ENCODE measurements at places on chromosomes 6 and 20.
A peak's percentile ranks its signal among the peaks of the same experiment; 100 is the strongest.

DNA sequence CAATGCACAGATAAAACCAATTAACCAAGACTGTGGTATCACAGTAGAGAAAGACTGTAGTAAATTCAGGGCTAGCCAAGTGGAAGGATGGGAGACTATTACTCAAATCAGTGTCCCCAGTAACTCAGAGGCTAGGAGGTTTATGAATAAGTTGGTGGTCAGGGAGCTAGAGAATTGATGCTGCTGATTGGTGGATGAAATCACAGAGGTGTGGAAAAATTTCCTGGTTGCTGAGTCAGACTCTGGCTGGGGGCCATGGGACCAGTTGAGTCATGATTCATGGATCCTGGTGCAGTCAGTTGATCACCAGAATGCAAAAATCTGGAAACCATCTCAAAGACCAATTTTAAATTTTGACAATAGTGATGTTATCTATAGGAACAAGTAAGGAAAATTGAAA lies 555.9 kb downstream of the C6orf118 start:
- DNase-seq = no peak

- DNase-seq = no peak
Measured at GRCh38 chr6:48024956-48025355, 86.0 kb downstream of the PTCHD4 start.

- DNase-seq = no peak
Measured at GRCh38 chr6:1720620-1721322, 111.1 kb downstream of the FOXC1 start.

DNA sequence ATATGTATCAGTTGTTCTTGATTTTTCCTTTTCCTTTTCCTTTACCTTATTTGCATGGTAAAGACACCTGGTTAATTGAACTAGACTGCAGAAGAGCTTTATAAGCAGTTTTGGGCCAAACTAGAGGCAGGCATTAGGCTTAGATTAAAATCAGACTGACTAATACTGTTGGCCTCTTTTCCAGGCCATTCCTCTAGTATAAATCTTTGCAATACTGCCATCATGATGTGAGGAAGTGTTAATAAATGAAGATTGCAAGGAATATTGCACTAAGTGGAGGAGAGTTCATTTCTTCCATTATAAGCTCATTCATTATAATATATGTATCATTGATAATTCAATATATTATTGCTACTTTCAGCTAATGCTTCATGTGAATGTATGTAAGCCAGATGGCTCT lies 163.8 kb downstream of the MMUT start:
- DNase-seq = no peak

GRCh38 chr6:130376936-130377335 lies 11.1 kb downstream of the TMEM200A start:
- no peak for DNase-seq

GRCh38 chr6:68013780-68014515 lies 621.1 kb upstream of the ADGRB3 start:
- DNase-seq = no peak

DNA sequence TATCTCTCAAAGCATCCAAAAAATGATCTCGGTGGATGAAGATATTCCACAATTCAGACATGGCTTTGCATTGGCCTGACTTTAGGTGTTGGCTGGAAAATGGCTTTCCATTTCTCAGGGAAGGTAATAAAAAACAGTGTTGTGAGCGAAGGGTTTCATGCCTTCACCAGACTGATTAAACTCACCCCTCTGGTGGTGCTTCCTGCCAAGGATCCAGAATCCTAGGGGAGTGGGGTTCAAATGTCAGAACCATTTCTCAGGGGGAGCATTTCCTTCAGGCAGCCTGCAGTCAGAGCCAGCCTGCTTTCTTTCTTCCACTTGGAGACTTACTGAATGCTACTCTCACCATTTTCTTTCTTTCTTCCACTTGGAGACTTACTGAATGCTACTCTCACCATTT lies 45.7 kb upstream of the SMIM28 start:
- DNase-seq = no peak

DNA sequence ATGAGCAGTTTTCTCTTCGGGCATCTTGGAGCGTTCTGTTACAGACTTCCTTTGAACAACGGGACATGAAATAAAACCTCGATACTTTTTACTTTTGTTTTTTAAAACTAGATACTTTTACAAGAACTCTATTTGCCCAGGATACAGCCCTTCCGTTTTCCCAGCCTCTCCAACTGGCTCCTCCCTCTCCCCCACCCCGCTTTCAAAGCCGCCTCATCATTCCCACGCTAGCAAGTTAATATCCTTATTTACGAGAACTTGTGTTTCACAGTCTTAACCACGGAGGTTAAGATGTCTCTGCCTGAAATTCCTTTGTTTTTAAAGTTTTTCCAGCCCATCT lies 241 bp upstream of the CFAP206 start:
- peak; percentile 20 for DNase-seq

DNA sequence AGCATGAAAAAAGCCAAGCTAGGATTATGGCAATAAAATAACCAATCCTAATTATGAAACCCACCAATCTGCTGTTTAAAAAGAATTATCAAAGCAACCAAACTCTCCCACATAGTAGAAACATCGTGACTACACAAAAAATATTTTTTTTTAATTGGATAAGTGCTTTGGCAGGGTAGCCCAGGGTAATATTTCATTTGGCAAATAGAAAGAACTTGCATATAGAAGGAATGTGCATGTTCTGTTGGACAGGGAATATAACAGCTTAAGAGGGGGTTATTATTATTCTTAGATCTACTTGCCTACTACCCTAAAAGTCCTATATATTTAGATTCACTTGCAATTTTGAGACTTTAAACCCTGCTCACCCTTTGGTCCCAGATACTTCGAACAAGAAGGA lies 972 bp downstream of the GSTA3 start:
- DNase-seq = no peak

DNA sequence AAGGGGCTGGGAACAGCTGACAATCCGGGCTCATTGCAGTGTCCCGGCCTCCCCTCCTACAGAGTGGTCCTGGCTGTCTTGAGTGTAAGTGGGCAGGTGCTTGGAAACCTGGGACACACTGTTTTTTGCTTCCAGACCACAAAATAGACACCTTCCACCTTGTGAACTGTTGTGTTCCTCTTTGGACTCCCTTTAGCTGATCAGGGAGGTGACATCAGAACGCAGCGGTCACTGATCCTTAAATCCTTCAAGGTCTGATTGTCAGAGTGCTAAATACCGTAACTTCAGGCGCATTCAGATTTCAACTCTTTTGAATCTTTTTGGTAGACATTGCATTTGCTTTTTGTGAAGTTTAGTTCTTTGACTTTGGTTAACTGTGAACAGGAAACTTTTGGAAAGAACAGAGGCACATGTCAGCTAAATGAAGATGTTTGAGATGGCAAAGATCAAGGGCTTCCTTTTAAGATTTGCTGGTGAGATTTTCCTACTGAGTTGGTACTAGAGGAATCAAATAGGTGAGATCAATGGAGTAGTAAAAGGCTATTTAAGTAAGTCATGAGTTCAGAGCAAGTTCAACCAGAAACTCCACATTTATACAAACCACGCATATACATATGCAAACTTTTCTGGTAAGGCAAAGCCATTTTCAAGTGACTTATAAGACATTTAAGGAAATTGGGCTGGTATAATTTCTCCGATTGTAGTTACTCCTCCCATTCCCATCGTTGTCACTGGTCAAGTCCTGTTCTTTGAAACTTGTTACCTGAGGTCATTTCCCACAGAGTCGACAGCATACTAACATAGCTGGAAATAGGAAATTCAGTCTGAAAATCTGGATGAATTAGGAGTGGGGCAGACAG lies 6.3 kb downstream of the PPP1R3G start:
- DNase-seq = no peak

DNA sequence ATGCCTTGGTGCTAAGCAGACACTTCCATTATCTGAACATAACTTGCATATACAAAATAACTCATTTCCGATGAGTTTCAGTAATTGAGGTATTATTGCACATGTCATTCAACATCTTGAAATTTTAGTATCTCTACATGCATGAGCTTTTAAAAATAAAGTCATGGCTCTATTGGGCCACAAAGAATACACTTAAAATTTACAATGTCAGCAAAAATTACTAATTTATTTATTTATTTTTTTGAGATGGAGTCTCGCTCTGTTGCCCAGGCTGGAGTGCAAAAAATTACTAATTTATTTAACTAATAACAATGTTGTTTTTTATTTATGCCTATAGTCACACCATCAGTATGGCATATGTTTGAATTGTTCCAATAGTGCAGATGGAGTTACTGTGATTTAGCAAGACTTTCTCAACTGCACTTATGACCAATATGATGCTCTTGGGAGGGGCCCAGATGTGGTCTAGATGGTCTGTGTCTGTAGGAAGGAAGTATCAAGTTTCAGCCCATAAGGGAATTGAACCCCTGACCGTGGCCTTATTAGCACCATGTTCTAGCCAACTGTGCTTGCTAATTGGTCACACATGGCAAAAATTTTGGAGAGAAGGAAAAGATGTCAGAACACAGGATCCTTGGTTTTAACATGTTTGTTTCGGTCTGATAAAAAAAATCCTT lies 370.7 kb upstream of the TSHZ2 start:
- no peak for DNase-seq

GRCh38 chr6:5517796-5518195 lies 256.5 kb downstream of the FARS2 start:
- DNase-seq = no peak

- DNase-seq = no peak
Measured at GRCh38 chr6:22621701-22622100, 52.3 kb downstream of the HDGFL1 start.

DNA sequence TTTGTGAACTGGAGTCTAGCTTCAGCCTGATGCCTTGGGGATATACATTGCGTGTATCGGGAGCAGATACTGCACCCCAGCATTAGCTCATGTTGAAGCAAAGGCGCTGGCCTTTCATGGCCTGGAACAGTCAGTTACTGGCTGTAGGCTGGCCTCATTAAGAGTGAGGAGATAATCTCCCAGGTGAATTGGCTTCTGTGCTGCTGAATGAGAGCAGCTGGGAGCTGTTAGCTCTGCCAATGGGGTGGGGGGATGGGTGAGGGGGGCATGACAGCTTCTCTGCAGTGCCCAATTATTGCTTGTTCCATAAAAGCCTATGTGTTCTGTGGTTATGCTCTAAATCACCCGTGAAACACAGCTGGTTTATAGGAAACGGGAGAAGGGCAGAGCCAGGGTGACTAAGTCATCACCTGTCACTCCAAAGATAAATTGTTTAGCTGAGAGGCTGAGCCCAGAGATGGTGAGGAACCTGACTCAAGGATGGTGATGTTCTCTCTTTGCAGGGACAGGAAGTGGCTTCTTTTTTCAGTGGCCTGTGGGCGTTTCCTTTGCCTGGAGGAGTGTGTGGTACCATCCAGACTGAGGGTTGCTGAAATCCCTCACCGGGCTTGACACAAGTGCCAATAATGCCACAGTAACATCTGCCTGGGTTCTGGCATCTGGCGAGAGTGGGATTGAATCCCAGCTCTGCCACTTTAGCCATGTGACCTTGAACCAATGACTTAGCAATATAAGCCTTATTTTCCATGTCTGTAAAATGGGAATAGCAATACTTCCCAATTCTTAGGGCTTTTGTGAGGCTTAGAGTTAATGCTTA lies 170.8 kb downstream of the BCAS1 start:
- no peak for DNase-seq

- DNase-seq = peak; percentile 51
Measured at GRCh38 chr20:5863040-5863833, 87.1 kb downstream of the TRMT6 start.

DNA sequence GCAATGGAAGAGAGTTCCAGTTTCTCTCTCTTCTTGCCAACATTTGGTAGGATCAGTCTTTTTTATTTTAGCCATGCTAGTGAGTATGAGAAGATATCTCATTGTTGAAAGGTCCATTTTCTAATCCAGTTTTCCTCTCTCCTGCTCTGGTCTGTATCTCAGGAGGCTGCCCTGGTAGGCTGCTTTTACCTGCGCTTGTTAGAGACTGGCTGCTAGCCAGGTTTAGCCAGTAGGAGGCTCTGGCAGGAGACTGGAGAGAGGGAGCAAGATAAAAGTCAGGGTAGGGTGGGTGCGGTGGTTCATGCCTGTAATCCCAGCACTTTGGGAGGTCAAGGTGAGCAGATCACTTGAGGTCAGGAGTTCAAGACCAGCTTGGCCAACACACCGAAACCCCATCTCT lies 68.6 kb upstream of the FOXP4 start:
- no peak for DNase-seq

DNA sequence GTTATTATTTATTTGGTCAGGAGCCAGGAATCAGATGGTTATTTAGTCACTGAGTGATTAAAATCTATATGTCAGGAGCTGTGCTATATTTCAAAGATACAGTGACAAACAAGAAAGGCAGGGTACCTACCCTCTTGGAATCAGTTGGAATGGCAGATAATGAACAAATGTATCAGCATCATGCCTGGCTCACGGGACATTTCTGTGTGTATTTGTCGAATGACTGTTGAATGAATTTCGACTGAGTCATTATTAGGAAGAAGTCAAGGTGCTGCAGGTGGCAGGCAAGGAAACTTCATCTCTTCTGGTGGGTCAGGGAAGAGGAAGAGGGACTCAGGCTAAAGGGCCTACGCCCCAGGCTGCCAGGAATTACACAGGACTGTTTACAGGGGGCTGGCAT lies 13.6 kb downstream of the PKIG start:
- no peak for DNase-seq

DNA sequence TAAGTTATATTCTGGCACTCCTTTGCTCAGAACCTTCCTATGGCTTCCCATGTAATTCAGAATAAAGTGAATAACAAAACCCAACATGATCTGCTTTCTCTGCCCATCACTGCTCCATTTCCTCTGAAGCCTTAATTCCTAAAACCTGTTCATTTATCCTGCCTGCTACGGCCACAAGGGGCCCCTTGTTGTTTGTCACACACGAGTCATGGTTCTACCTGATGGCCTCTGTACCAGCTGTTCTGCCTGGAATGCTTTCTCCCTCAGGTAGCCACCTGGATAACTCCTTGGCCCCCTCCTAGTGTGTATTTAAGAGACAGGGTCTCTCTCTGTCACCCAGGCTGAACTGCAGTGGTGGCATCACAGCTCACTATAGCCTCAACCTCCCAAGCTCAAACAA lies 26.8 kb downstream of the ERGIC3 start:
- DNase-seq = no peak

DNA sequence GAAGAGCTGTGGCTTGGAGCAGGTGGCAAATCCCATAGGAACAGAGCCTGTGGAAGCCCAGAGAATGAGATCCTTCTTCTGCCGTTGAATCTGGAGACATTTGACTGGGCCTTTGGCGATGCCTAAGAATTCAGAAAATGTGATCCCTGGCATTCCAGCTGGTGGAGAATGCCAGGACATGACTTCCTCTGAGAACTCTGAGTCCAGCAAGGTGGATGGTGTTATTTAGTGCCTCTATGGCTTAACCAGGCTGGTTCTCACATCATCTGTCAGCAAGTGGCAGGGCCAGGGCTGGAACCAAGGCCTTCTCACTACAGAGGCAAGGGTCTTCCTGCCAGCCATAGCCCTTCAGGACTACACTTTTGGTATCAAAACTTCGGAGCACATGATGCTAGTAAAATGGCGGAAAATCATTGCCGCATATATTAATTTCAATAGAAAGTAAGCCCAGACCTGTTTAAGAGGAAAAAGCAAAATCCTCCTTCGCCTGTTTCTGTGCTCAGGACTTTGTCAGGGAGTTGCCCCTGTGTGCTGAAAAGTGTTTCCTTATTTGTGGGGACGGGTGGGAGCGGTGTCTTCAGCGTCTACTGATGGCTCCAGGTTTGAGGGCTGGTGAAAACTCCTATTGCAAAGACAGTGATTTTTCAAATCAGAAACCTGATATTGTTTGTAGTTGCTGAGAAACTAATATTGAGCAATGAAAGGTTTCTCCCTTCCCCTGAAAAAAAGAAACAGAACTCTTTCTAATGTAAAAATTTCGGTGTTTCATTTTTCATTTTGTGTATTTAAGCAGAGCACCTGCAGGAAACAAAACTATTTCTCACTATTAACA lies 23.9 kb downstream of the DUSP22 start:
- no peak for DNase-seq

- no peak for DNase-seq
Measured at GRCh38 chr20:44683263-44684046, 31.7 kb upstream of the CCN5 start.
